ENCODE measurements at places on chromosomes 7 and 10. TPM values are rescaled to one million over a fixed set of nuclear protein-coding genes. Genes with fewer than 3 reads are reported as not detected.

The ZNF239 gene
- 0.52 TPM for total RNA-seq

The AKR1D1 gene
- not detected for total RNA-seq

The AP4M1 gene
- total RNA-seq, result 10.8 TPM

The MYH16 gene
- not detected for total RNA-seq

The AKR1C4 gene
- not detected for total RNA-seq

The OR2A5 gene
- total RNA-seq, result not detected

The CPA5 gene
- total RNA-seq, result not detected

The AOC1 gene
- total RNA-seq, result not detected

The TPST1 gene
- total RNA-seq, result 1.6 TPM

The AKR1C2 gene
- not detected for total RNA-seq

The TMEM243 gene
- total RNA-seq, result 39.6 TPM

The ACTL6B gene
- not detected for total RNA-seq

The CLEC2L gene
- not detected for total RNA-seq

The TRPV5 gene
- not detected for total RNA-seq

The SFTPA1 gene
- total RNA-seq, result not detected

The SFRP5 gene
- 0.24 TPM for total RNA-seq

The IGFBP3 gene
- 0.90 TPM for total RNA-seq

The ZMIZ1 gene
- 40.6 TPM for total RNA-seq

The GRID2IP gene
- not detected for total RNA-seq

The GTF2IRD1 gene
- not detected for total RNA-seq

The GARIN1A gene
- total RNA-seq, result 0.26 TPM

The DPY19L1 gene
- 20.3 TPM for total RNA-seq

The OR2A1 gene
- total RNA-seq, result not detected

The SYNPO2L gene
- total RNA-seq, result 0.05 TPM

The UCN3 gene
- total RNA-seq, result not detected

The ANKRD16 gene
- total RNA-seq, result 5.7 TPM

The UTF1 gene
- total RNA-seq, result not detected

The WEE2 gene
- not detected for total RNA-seq

The TET1 gene
- total RNA-seq, result 3.2 TPM

The NODAL gene
- total RNA-seq, result not detected

The LLCFC1 gene
- not detected for total RNA-seq

The NCAPG2 gene
- 154 TPM for total RNA-seq

The NEUROD6 gene
- total RNA-seq, result not detected

The ASAH2 gene
- 1.8 TPM for total RNA-seq

The MAGI2 gene
- total RNA-seq, result not detected

The SH3PXD2A gene
- total RNA-seq, result 9.4 TPM

The SPDYE1 gene
- not detected for total RNA-seq

The CALML5 gene
- total RNA-seq, result not detected

The EPO gene
- total RNA-seq, result not detected

The CCDC172 gene
- total RNA-seq, result not detected

The INPP5A gene
- 9.9 TPM for total RNA-seq

The ABCB1 gene
- 4.8 TPM for total RNA-seq

The DNAJB12 gene
- total RNA-seq, result 26.4 TPM

The SPDYE9 gene
- total RNA-seq, result not detected

The TEX47 gene
- not detected for total RNA-seq

The ARMC10 gene
- 35.7 TPM for total RNA-seq

The TAS2R41 gene
- not detected for total RNA-seq

The CRPPA gene
- 0.74 TPM for total RNA-seq

The CACNB2 gene
- total RNA-seq, result not detected

The LEP gene
- not detected for total RNA-seq

The CDC14C gene
- not detected for total RNA-seq

The PLCE1 gene
- not detected for total RNA-seq
